ENCODE measurements at places on chromosomes 11 and 22.

DNA sequence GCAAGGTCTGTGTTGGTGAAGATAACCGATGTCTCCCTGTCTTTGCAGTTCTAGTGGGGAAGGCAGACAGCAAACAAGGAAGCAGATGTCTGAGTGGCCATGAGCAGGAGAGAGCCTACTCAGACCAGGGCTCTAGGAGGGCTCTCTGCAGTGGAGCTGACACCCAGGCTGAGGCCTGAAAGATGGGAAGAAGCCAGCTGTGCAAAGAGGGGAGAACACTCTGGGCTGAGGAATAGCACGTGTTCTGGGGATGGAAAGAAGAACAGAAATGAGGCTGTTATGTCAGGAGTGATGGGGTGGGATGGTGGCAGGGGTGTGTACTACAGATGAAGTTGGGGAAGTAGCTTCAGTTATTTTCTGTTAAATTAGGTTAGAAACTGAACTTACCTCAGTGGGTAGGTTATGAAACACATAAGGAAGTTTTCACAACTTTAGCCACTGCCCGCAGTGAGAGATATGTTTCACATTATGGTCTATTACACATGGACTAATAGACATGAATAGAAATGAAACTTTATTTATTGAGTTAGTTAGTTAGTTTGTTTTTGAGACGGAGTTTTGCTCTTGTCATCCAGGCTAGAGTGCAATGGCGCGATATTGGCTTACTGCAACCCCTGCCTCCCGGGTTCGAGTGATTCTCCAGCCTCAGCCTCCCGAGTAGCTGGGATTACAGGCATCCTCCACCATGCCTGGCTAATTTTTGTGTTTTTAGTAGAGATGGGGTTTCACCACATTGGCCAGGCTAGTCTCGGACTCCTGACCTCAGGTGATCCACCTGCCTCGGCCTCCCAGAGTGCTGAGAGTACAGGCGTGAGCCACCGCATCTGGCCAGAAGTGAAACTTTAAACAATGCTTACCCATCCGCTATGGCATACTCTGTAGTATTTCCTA, 7.8 kb downstream of the DCPS start:
- no peak for DNase-seq

DNA sequence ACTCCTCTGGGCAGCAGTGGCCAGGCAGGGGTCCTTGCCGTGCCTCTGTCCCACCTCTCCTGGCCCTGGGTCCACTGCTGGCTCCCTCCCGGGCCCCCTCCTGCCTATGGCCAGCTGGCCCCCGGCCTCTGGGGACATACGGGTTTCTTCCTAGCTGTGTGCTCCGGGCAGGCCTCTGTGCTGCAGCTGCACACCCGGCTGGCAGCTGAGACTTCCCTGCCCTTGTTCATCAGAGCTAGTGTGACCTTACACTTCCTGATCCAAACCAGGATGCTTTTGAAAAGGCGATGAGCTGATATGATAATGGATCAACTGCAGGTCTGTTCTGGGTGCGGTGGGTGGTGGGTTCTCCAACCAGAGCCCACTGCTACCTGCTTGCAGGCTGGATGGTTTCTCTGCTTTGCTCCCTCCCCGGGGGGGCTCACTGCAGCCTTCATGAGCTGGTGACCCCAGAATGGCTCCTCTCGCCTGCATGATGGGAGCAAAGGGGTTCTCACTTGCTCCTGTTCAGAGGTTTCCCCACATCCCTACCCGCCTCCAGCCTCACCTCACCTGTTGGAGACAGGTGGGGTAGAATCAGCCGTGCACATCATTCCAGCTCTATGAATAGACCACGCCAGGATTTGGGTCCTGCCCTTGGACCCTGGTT, 13.3 kb downstream of the B3GAT1 start:
- DNase-seq = no peak

DNA sequence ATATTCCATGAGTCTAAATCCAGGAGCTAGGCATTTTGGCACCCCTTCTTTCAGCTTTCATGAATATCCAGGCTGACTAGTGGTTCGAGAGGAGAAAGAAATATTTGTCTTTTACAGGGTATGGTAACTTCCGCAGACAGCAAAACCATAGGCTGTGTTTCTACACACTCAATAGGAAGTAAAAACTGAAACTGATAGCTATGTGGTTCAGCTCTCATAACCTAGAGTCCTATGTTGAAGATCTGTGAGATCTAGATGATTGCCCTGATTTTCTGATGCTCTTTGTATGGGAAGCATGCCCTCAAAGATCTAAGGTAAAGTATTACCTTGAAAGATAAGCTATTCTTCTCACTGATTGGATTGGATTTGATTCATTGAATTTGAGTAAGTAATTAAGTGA, 118.3 kb downstream of the CD44 start:
- no peak for DNase-seq

GRCh38 chr11:66006134-66006890, 4.0 kb downstream of the BANF1 start:
- no peak for DNase-seq

DNA sequence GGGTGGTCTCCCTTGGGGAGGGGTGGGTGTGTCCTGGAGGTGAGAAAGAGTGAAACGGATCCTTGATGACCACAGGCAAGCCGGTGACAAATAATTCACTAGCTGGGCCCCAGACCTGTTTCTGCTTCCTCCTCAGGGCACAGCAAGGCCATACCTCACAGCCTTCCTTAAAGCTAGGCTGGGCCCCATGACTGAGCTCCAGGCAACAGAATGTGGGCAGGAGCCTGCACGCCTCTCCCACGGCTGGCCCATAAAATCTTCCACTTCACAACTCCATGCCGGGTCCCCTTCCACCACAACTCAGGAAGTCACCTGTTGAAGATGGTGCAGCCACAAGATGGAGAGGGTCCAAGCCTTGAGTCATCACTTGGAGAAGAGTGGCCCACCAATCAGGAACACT, 23.9 kb downstream of the SLC22A12 start:
- no peak for DNase-seq

GRCh38 chr11:86814775-86815174, 14.4 kb downstream of the PRSS23 start:
- no peak for DNase-seq
